Activated CD8-positive, alpha-beta memory T cell treated with anti-CD3 and anti-CD28 coated beads, Interleukin-2, amount 10 ng/mL, durations not matched to agents 7 days and 5 days (primary cell): ENCODE measurements at places on chromosomes 2 and 18.

- no peaks in the 10 kb centered on the region for H3K36me3 ChIP-seq
- H3K4me1 ChIP-seq: peaks cover 7% of the 10 kb centered on the region
- H3K27me3 ChIP-seq: peaks cover 24% of the 10 kb centered on the region
- no peak overlapping the region for H3K27ac ChIP-seq
- peak; percentile 25 for DNase-seq
- H3K4me3 ChIP-seq: no peak overlapping the region
Measured at GRCh38 chr2:239607517-239608191, 206.8 kb upstream of the HDAC4 start.

DNA sequence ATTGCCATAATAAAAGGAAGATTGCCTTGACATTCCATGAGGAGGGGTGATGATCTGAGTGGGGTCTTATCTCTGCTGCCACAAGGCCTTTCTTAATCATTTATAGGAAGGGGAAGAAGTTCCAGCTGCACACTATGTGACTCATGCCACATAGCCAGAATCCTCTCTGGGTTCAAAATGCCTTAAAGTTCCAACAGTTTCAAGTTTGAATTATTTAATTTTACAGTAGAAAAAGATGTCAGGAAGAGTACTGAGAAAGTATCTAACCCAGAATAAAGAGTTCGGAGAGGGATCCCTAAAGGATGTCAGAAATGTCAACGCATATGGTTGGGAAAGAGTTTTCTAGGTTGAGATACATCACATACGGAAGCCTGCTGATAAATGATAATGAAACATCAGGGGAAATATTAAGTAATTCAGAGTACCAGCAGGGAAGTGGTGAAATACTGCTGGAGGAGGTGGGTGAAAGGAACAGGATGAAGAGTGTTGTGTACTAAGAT lies 999.9 kb downstream of the TSN start:
- H3K27ac ChIP-seq: no peak overlapping the region
- no peak for DNase-seq
- H3K36me3 ChIP-seq: no peaks in the 10 kb centered on the region

GRCh38 chr18:65919663-65920062 lies 168.9 kb downstream of the CDH7 start:
- no peak overlapping the region for H3K27ac ChIP-seq
- H3K4me3 ChIP-seq: no peak overlapping the region
- H3K27me3 ChIP-seq: no peaks in the 10 kb centered on the region
- no peaks in the 10 kb centered on the region for H3K36me3 ChIP-seq
- H3K4me1 ChIP-seq: no peaks in the 10 kb centered on the region

- H3K27ac ChIP-seq: no peak overlapping the region
- H3K4me3 ChIP-seq: no peak overlapping the region
- H3K36me3 ChIP-seq: no peaks in the 10 kb centered on the region
- peaks cover 15% of the 10 kb centered on the region for H3K4me1 ChIP-seq
- DNase-seq: peak; percentile 5
- no peaks in the 10 kb centered on the region for H3K27me3 ChIP-seq
Measured at GRCh38 chr2:236960531-236960930, 125.2 kb upstream of the COPS8 start.

GRCh38 chr2:232232915-232233314 lies 145.6 kb upstream of the ALPP start:
- peaks cover 18% of the 10 kb centered on the region for H3K4me1 ChIP-seq
- no peaks in the 10 kb centered on the region for H3K27me3 ChIP-seq
- DNase-seq: no peak

DNA sequence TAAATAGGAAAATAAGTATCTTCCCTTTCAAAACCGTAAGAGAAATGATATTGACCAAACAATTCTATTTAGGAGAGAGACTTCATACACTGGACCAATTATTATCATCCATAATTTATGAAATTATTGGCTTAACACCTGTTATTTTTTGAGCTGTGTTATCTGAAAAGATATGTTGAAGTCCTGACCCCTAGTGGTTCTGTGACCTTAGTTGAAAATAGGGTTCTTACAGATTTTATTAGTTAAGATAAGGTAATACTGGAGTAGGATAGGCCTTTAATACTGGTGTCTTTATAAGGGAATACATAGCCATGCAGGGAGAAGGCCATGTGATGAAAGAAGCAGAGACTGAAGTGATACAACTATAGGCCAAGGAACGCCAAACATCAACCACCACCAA lies 659.6 kb downstream of the DCC start:
- H3K27ac ChIP-seq: no peak overlapping the region
- H3K4me3 ChIP-seq: no peak overlapping the region
- H3K27me3 ChIP-seq: no peaks in the 10 kb centered on the region
- no peak for DNase-seq
- no peaks in the 10 kb centered on the region for H3K36me3 ChIP-seq
- no peaks in the 10 kb centered on the region for H3K4me1 ChIP-seq

- peaks cover 5% of the 10 kb centered on the region for H3K4me1 ChIP-seq
- H3K27ac ChIP-seq: no peak overlapping the region
- no peak for DNase-seq
- H3K27me3 ChIP-seq: peaks cover 4% of the 10 kb centered on the region
- H3K4me3 ChIP-seq: no peak overlapping the region
Measured at GRCh38 chr2:191376981-191377629, 131.9 kb downstream of the MYO1B start.

DNA sequence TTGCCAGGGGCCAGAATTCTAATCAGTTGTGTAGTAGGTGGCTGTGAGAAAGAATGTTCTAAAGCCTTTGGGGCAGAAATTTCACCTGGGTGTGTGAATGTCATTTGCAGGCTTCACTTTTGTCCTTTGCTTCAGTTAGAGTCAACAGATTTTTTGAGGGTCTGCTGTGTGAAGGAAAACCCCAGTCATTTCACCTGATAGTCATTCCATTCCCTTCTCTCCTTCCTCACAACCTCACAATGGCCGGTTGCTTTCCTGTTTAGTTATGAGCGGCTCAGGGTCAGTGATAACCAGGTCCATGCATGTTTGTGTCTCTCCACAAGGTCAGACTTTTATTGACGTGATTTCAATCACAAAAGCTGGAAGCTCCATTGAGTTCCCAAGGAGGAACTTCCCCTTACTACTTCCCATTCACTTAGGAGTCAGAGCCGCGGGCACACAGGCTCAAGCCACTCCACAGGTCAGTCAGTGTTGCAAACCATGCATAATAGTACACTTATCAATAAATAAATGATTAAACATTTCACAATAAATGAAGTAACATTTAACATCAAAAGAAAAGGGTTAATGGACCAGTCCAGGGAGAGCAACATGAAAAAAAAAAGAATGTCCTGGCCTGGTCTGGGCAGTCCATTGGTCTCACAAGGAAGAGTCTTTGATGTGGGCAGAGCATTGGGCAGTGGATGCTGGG lies 74.3 kb downstream of the NPAS2 start:
- no peak for DNase-seq
- no peak overlapping the region for H3K4me3 ChIP-seq
- H3K27ac ChIP-seq: no peak overlapping the region
- H3K36me3 ChIP-seq: no peaks in the 10 kb centered on the region
- no peaks in the 10 kb centered on the region for H3K4me1 ChIP-seq

DNA sequence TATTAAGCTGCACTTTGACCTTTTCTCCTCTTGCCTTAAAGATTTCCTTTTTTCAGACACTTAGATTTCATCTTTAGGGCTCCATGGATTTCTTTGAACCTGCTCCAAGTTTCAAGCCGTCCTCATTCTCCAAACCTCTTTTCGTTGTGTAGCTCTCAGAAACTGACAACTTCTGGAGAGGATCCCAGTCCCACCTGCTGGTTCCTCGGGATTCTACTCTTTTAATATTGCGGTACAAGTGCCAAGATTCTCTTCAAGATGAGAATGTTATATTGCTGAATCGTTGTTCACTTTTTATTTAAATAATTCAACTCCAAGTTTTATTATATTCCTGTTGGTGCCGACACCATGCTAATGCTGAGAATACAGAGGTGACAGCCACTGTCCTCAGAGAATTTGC lies 141.1 kb downstream of the CDH20 start:
- DNase-seq: no peak
- H3K27ac ChIP-seq: no peak overlapping the region
- H3K27me3 ChIP-seq: no peaks in the 10 kb centered on the region
- no peaks in the 10 kb centered on the region for H3K4me1 ChIP-seq

DNA sequence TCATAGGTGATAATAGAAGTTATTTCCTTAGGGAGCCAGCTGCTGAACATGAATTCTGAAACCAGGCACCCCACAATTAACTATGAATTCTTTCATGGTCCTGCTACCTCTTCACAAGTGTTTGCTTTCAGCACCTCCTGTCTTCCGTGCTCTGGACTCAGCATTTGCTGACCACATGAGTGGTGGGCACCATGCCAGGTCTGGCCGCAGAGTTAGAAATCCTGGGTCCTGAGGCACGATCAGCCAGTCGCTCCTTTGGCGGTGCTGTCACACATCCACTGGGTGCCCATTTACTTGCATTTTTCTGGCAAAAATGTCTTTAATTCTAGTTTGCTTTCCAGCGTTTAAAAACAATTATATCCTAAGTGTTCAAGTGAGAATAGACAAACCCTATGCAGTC lies 196.4 kb upstream of the PXDN start:
- H3K27ac ChIP-seq: no peak overlapping the region
- no peaks in the 10 kb centered on the region for H3K36me3 ChIP-seq
- H3K4me3 ChIP-seq: no peak overlapping the region
- DNase-seq: no peak
- peaks cover 4% of the 10 kb centered on the region for H3K27me3 ChIP-seq

DNA sequence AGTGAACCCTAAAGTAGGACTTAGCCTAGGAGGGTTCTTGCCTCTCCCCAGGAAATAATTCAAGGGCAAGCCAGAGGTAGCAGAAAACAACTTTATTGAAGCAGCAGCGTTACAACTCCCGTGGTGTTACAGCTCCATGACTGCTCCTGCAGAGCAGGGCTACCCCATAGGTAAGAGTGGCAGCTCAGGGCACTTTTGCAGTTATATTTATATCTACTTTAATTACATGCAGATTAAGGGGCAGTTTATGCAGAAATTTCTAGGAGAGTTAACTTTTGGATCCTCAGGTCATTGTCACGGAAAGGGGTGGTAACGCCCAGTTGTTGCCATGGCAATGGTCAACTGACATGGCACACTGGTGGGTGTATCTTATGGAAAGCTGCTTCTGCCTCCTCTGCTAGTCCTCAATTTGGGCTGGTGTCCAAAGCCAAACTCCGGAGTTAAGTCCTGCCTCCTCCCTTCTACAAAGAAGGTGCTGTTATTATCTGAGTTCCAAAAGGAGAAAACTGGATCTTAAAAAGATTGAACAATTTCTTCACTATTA lies 1413.0 kb downstream of the DSC3 start:
- H3K4me3 ChIP-seq: no peak overlapping the region
- no peak overlapping the region for H3K27ac ChIP-seq
- H3K27me3 ChIP-seq: no peaks in the 10 kb centered on the region
- H3K4me1 ChIP-seq: no peaks in the 10 kb centered on the region
- no peaks in the 10 kb centered on the region for H3K36me3 ChIP-seq

GRCh38 chr2:69704446-69704845 lies 37.5 kb upstream of the ANXA4 start:
- no peaks in the 10 kb centered on the region for H3K36me3 ChIP-seq
- no peak overlapping the region for H3K27ac ChIP-seq
- H3K27me3 ChIP-seq: no peaks in the 10 kb centered on the region

GRCh38 chr2:148982282-148982681 lies 56.2 kb upstream of the LYPD6B start:
- H3K4me1 ChIP-seq: no peaks in the 10 kb centered on the region
- no peaks in the 10 kb centered on the region for H3K27me3 ChIP-seq
- DNase-seq: no peak
- H3K27ac ChIP-seq: no peak overlapping the region

DNA sequence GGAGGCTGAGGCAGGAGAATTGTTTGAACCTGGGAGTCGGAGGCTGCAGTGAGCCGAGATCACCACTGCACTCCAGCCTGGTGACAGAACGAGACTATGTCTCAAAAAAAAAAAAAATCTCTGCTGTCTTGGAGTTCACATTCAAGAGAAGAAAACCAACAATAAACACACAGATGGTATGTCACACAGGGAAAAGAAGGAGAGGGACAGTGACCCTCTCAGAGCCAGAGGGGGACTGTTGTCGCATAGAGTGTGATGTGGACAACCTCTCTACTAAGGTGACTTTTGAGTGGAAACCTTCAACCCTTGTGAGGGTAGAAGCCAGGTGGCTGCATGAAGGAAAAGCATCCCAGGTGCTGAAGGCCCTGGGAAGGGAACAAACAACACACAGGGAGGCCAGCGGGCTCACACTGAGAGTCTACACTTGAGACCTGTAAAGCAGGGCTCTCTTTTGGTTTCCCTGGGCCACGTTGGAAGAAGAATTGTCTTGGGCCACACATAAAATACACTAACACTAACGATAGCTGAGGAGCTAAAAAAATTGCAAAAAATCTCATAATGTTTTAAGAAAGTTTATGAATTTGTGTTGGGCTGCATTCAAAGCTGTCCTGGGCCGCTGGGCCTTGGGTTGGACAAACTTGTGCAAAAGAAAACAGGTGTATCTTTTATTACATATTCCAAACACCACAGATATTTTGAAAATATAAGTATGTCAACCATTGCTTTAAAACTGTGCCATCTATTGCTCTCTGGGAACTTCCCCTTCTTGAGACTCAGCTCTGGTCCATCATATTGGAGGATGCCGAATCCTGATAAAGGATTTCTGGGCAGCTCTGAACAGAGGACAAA lies 136.0 kb downstream of the DDX1 start:
- H3K27ac ChIP-seq: no peak overlapping the region
- H3K4me1 ChIP-seq: no peaks in the 10 kb centered on the region
- peaks cover 5% of the 10 kb centered on the region for H3K27me3 ChIP-seq
- no peaks in the 10 kb centered on the region for H3K36me3 ChIP-seq

GRCh38 chr2:71455011-71455740 lies 1.8 kb downstream of the DYSF start:
- DNase-seq: no peak
- no peaks in the 10 kb centered on the region for H3K36me3 ChIP-seq
- H3K4me3 ChIP-seq: no peak overlapping the region

GRCh38 chr2:207164006-207164831 lies 1.5 kb downstream of the KLF7 start:
- H3K4me3 ChIP-seq: peak overlapping the region; percentile 78
- H3K27ac ChIP-seq: peak overlapping the region; percentile 11
- H3K27me3 ChIP-seq: peaks cover 66% of the 10 kb centered on the region
- H3K4me1 ChIP-seq: peaks cover 33% of the 10 kb centered on the region

GRCh38 chr2:7429733-7430132 lies 512.5 kb downstream of the RNF144A start:
- peaks cover 53% of the 10 kb centered on the region for H3K4me1 ChIP-seq
- H3K36me3 ChIP-seq: peaks cover 20% of the 10 kb centered on the region
- no peaks in the 10 kb centered on the region for H3K27me3 ChIP-seq
- peak overlapping the region; percentile 98 for H3K27ac ChIP-seq
- DNase-seq: no peak

- no peaks in the 10 kb centered on the region for H3K27me3 ChIP-seq
- peak overlapping the region; percentile 98 for H3K4me3 ChIP-seq
- peaks cover 50% of the 10 kb centered on the region for H3K4me1 ChIP-seq
- peaks cover 46% of the 10 kb centered on the region for H3K36me3 ChIP-seq
- peak overlapping the region; percentile 97 for H3K27ac ChIP-seq
Measured at GRCh38 chr2:233061591-233062450, 1.7 kb downstream of the INPP5D start.

DNA sequence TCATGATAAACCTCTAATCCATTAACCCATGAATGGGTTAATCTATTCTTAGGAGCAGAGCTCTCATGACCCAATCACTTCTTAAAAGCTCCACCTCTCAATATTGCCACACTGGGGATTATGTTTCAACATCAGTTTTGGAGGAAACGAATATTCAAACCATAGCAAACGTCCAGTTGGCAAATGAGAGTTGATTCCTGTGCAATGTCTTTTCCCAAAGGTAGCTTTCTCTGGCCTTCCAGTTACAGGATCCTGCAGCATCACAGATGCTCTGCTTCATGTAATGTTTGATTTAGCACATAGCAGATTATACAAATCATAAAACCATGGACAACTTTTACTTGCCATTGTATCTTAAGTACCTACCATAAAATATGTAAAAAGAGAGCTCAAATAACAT lies 481.0 kb downstream of the TNS1 start:
- H3K4me3 ChIP-seq: no peak overlapping the region
- no peaks in the 10 kb centered on the region for H3K4me1 ChIP-seq
- H3K27ac ChIP-seq: no peak overlapping the region
- no peaks in the 10 kb centered on the region for H3K27me3 ChIP-seq
